ENCODE measurements at places on chromosomes 1 and 21.

- DNase-seq, result no peak
Measured at GRCh38 chr21:46120301-46121285, 22.7 kb downstream of the COL6A2 start.

DNA sequence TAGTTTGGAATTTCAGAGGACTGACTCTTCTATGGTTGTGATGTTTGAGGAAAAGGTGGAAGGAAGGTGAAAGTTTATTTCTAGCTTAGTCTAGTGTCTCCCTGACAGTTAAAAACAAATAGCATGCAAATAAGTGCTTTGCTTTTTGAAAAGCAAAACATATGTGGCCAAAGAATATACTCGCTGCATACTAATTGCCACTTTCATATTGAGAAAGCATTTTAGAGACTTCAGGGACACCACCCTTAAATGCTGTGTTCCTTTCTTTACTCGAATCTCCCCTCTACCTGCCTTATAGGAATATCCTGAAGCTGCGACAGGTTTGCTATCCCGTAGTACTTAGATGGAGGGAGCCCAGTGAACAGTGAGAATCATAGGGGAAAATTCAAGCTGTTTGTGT lies 23.2 kb downstream of the GLUL start:
- no peak for DNase-seq

GRCh38 chr1:70764747-70765146 lies 282.9 kb downstream of the PTGER3 start:
- no peak for DNase-seq

GRCh38 chr1:30751830-30752650 lies 5.5 kb downstream of the LAPTM5 start:
- no peak for DNase-seq

DNA sequence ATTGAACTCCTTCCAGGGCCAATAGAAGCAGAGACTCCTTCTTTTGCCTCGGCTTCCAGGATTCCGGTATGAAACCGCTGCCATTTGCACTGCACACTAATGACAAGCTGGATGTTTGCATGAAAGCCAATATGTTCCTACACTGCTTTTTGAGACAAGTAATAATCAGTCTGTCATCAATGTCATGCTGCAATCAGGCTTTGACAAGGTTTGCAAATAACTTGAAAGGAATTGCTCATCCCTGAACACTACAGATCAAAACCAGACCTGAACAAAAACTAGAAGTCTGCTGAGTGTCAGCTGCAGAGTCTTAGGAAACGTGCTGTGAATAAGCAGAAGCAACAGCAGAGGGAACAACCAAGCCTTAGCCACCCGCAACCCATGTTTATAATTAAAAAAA lies 720.7 kb upstream of the CXADR start:
- DNase-seq, result no peak

DNA sequence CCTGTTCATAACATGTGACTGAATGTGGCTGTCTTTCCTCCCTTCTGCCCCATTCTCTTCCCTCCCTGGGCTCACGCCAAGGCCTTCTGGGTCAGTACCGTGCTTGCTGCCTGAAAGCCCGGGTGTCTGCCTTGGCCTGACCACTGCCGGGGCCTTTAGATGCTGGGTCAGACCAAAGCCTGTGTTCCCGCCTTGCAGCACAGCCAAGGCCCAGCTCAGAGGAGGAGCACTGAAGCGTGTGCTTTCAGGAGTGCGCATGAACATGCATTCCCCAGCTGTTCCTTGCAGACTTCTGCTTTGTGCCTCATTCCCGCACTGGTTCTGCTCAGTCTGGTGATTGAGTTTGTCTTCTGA lies 27.0 kb upstream of the SARS1 start:
- DNase-seq, result no peak

DNA sequence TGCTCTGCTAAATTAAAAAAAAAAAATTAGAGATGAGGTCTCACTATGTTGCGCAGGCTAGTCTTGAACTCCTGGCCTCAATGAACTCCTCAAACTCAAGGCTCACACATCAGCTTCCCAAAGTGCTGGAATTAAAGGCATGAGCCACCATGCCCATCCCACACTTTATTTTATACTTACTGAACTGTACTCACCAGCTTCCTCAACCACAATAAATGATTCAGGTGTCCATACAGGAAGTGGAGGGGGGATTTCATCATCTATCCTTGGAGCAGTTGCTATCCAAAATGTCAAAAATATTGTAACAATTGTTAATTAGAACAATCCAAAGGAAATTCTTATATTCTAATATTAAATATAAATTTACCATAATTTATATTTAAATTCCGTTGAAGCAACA lies 22.4 kb upstream of the RSBN1 start:
- no peak for DNase-seq

DNA sequence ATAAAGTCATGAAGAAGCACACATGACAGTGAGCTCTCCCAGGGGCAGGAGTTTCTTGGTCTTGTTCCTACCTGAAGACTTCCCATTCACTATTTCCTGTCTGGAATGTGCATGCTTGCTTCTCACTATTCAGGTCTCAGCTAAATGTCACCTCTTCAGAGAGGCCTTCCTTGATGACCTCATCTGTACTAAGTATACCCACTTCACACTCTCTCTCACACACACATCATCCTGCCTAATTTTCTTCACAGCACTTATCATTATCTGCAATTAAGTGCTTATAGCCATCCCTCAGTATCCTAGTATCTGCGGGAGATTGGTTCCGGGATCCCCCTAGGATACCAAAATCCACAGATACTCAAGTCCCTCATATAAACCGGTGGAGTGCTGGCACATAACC lies 146.4 kb upstream of the IVNS1ABP start:
- DNase-seq, result no peak

DNA sequence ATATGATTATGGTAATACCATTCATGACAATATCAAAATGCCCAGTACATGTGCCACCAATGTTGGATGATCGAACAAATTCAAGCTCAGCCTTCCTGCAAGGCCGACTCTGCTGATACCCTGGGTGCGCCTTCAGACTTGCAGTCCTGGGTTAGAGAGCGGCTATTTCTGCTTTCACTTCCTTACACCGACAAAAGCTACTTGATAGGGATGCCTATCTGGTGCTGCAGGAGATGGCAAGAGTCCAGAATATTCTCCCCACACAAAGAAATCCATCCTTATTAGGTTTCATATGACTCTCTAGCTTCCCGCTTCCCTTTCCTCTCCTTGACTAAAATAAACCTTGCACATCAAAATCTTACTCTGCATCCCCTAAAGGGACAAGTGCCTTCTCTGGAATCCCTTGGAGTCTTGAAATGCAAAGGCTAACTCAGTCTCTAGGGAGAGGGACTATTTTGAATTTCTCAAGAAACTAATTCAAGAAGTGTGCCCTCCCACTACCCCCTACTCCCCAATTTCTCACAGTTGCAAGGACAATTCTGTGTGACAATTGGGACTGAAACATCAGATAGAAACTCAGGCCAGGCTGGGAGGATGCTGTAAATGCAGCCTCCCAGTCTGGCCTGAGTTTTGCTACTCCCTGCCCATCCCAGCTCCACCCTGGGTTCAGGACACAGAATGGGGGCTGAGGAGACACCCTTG lies 103.1 kb upstream of the USP24 start:
- no peak for DNase-seq
